Esophagus squamous epithelium (tissue), 5 donors: ENCODE measurements at places on chromosomes 5 and 9. TPM values are rescaled to one million over a fixed set of nuclear protein-coding genes. Genes with fewer than 3 reads are reported as not detected.

DNA sequence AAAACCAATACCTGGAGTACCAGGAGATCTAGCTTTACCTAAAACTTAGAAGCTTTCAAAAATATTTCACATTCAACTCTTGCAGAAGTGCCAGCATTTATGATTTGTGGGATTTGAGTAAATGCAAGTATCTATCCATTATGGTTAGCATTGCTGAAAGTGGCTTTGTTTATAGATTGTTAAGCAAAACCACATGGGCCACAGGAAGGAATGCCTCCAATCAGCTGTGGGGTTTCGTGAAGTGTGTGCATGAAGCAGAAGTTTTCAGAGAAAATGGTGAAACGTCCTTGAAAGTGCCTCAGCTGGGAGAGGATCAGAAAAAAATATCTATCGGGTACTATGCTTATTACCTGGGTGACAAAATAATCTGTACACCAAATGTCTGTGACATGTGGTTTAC, 4.2 kb downstream of the LECT2 start:
- no peak for DNase-seq

DNA sequence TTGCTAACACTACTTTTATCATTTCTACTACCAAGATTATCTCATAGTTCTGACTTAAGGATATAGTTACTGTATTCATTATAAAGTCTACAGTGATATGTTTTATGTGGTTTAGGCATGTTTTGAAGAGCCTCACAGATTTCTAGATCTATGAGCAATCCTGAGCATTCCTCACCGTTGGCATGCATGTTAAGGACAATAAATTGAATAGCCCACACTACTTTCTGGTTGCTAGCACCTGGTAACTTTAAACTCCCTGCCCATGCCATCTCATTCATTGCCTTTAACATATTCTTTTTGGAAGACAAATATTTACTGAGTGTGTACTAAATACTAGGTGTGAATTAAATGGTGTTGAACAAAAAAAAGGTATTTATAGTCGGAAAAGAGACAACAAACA, 868.1 kb upstream of the CDH9 start:
- no peak for DNase-seq

DNA sequence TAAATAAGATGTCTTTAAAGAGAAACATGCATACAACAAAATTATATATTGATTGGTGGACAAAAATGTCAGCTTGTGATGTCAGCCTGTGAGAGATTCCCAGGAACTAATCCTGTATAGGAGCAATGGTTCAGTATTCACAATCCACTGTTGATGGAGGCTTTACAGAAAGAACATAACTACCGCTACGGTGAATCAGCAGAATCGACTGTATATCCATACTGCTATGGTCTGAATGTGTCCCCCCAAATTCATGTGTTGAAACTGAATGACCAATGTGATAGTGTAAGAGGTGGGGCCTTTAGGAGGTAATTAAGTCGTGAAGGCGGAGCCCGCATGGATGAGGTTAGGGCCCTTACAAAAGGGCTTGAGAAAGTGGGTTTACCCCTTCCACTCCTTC, 40.4 kb upstream of the TBC1D2 start:
- no peak for DNase-seq

GRCh38 chr5:55140908-55141665, 18.9 kb upstream of the GPX8 start:
- DNase-seq: no peak

GRCh38 chr5:143059355-143059754, 289.2 kb downstream of the ARHGAP26 start:
- no peak for DNase-seq

GRCh38 chr5:16666883-16667398, 50.1 kb upstream of the RETREG1 start:
- no peak for DNase-seq

DNA sequence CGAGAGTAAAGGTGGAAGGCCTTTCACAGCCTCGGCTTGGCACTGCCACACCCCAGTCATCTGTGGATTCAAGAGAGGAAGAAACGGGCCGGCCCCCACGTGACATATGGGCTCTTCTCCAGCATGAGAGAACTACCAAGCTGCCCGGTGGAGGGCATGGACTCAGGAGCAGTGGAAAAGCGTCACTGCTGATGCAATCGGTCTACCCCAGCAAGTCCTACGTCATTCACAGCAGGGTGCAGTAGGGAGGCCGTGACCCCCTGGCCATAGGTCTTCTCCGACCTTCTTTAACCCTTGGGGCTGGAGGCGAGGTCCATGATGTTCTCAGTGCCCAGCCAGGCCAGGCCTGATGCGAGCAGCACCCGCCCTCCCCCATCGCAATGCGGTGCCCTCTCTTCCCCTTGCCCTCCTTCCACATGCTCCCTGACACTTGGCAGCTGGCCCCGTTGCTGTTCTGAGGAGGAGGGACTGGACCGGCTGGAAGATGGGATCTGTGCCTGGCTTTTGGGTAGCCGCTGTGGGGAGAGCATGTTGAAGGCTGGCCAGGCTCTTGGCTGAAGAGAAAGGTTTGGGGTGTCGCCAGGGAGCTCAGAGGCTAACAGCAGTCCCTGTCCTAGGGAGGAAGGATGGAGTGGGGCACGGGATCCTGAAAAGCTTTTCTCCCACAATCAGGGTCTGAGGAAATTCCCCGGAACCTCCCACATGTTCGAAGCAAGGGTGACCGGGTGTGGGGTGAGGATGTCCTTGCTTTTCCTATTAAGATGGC, 89.8 kb downstream of the LIFR start:
- DNase-seq: no peak

SPINK1 gene
- not detected for total RNA-seq

NUTM2F gene
- not detected for total RNA-seq

ZNF454 gene
- 1.4 TPM for total RNA-seq

SMIM33 gene
- total RNA-seq: not detected

TNFSF8 gene
- total RNA-seq: 0.48 TPM

PDE8B gene
- 1.4 TPM for total RNA-seq
